ENCODE measurements at places on chromosomes 3 and 15. TPM values are rescaled to one million over a fixed set of nuclear protein-coding genes. Genes with fewer than 3 reads are reported as not detected.

FOXB1 gene
- not detected for total RNA-seq

ATP13A5 gene
- not detected for total RNA-seq

PLA2G4E gene
- total RNA-seq: not detected

RTP4 gene
- 0.22 TPM for total RNA-seq

SEMA3B gene
- 0.97 TPM for total RNA-seq

DNA sequence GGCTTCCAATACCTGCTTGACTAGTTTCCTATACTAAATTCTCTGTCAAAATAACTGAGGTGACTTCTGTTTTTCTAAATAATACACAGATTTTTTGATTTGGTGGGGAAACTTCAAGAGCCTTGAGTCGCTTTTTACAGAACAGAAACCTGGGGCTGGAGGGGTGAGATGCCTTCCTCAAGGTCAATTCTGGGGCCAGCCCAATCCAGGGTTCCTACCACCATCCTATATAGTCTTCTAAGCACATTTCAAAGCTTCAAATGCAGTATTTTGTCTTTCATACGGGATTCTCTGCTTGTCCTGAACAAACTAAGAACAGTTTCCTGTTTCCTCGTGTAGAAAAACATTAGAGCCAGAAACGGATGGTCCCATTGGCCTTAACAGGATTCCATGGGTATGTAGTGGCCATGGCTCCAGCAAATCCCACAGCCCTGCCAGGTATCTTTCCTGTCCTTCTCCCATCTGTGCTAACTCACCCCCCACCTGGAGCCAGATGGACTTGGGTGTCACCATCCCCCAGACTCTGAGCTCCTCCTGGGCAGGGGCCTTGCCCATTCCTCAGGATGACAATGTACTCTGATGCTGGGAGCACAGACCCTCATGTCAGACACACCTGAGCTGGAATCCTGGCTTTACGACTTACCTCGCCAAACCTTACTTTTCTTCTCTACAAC, 146.9 kb downstream of the KLF13 start:
- peak; percentile 7 for DNase-seq

GRCh38 chr3:9204253-9204992, 45.0 kb downstream of the SRGAP3 start:
- no peak for DNase-seq

DNA sequence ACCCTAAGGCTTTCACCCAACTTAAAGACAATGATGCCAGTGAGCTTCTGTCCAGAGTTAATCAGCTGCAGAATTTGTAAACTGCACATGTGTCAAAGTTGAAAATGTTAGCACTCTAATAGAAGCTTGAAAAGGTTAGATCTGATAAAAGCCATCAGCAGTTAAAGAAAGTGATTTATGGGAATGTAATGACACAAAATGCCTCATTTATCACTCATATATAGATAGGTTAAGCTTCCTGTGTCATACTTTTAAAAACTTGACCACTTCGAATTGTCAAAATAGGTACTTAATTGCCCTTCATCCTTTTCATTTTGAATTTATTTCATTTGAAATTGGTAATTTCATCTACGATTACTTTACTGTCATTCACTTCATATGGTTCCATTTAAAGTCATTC, 151.6 kb downstream of the CDIN1 start:
- DNase-seq: no peak

DNA sequence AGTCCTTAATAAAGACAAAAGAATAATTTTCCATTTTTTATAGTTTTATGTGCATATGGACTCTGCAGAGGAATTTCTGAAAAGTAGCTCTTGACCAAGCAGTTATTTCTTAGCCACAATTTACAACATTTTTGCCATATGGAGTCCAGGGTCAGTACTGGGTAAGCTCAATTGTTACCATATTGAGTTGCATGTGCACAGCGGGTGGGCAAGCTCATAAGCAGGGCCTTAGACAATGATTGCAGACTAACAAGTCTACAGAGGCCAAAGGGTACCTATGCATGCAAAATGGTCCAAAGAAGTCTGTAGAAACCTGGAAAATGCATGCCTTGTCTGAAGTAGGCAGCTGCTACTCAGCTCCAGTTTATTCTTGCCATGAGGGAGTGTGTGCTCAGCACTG, 19.0 kb upstream of the ARHGEF26 start:
- DNase-seq: no peak

DNA sequence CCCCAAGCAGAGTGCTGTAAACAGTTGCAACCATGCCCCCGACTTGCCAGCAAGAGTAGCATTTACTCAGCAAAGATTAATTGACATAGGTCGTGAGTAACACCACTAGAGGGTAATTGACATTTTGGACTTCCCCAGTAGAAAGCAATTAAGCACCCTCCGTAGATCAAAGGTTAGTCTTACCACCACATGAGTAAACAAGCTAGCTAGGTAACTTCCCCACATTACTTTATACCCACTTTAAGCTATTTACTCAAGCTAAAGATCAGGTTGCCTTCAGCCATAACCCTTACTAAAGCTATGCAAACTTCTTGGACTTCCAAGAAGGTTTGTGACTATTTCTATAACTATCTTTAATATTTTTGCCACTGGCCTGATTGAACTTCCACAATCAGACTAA, 1072.7 kb downstream of the OTOL1 start:
- DNase-seq: no peak

GRCh38 chr15:76837474-76837873, 67.7 kb downstream of the SCAPER start:
- DNase-seq: no peak

DNA sequence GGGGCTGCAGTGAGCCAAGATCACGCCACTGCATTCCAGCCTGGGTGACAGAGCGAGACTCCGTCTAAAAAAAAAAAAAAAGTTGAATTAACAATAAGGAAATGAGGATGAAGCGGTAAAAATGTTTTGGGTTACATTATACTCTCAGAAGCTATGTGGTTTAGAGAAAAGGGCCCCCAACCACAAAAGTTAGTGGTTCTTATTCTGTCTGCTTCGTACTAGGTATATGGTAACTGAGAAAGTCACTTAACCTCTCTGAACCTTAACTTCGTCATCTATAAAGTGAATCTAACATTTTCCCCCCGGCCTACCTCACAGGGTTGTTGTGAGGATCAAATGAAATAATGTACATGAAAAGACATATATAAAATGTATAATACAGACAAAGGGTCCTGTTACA, 38.4 kb upstream of the EHHADH start:
- DNase-seq: no peak

DNA sequence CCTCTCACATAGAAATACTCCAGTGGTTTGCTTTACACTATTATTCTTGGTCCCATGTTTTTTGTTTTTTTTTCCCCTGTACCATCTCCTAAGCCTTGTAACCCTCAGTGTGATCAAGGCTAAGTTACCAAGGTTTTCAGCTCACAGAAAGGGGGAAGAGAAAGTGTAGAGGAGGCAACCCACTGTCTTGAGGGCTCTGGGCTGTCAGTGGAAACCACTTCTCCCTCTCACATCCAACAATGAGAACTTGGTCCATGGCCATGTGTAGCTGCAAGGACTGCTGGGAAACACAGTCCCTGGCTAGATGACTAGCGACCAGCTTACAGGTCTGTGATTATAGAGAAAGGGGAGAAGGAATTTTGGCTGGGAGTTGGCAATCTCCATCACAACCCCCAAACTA, 30.3 kb downstream of the GPD1L start:
- no peak for DNase-seq

GRCh38 chr3:101009386-101009785, 16.2 kb upstream of the ABI3BP start:
- no peak for DNase-seq

- DNase-seq: no peak
Observed at GRCh38 chr15:50030456-50030855, 88.6 kb downstream of the ATP8B4 start.

DNA sequence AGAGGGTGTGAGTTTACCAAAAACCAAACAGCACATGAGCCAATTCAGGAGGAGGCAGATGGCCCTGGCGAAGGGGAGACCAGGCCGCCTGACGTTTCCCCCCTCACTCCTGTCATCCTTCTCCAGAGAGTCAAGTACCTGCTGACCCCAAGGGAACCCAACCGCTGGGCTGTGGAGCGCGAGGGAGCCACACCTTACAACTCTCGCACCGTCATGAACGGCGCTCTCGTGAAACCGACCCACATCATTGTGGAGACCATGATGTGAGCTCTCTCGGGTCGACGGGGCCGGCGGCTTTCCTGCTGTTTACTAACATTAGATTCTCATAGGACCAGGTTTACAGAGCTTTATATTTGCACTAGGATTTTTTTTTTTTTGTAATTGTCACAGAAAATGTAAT, 55.4 kb downstream of the GRIP2 start:
- DNase-seq: no peak

DNA sequence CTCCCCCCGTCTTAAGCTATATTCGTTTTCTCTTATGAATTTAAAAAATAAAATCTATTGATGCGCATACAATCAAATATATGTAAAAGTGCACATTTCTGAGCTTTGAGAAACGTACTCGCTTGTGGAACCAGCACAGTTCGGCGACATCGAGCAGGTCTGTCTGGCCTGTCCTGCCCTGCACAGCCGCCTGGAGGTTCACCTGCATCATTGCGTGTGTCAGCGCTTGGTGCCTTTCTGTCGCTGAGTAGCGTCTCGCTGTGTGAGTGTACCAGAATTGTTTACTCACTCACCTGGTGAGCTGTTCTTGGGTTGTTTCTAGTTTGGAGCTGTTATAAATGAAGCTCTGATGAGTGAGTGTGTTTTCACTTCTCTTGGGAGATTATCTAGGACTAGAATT, 104.0 kb downstream of the VGLL4 start:
- no peak for DNase-seq

- no peak for DNase-seq
Observed at GRCh38 chr3:124461838-124462632, 268.2 kb upstream of the UMPS start.

- peak; percentile 92 for DNase-seq
Observed at GRCh38 chr15:44536302-44536961, 515 bp upstream of the EIF3J start.
